ENCODE measurements at places on chromosomes 4 and X.

DNA sequence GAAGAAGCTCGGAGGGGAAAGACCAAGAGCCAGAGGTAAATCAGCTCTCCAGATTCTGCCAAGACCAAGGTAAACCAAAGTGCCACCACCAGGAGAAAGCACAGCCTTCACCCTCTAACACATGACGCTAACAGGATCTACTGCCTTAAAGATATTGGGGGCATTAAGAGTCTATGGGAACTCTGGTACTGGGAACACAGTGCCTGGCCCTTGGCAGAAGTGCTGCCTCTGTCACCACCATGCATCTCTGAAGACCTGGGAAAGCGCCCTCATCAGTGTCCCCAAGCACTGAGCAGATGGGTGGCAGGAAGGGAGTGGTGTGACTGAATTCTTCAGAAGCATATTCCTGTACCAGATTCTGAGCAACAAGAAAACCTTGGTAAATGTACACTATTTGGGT lies 1.3 kb downstream of the QDPR start:
- DNase-seq, result no peak

DNA sequence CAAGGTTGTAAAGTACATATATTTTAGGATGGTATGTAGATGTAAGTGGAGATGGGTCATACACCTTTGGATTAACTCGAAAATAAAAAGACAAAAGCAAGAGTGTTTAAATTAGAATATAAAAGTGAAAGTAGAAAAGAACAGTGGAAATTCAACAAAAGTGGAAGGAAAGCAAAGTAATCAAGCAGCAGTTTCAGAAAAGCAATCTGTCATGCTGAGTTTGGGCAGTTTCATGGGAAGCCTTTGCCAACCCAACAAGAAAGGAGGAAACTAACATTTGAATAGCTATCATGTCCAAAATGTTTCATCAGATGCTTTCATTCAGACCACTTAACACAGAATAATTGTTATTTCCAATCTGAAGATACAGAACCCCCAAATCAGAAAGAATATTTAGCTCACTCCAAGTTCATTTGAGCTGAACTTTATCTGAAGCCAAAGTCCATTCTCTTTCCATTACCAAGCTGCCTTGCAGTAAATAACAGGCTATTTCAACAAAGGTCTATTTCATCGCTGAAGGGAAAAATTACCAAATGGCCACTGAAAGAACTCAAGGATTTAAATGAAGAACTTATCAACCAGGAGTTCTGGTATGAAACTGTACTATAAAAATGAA lies 1.8 kb upstream of the EXOSC9 start:
- DNase-seq, result no peak

GRCh38 chrX:13902406-13902805 lies 85.5 kb upstream of the GPM6B start:
- DNase-seq, result no peak

- no peak for DNase-seq
These were observed 3.7 kb upstream of the CT47C1 start for GRCh38 chrX:119069128-119069527.

DNA sequence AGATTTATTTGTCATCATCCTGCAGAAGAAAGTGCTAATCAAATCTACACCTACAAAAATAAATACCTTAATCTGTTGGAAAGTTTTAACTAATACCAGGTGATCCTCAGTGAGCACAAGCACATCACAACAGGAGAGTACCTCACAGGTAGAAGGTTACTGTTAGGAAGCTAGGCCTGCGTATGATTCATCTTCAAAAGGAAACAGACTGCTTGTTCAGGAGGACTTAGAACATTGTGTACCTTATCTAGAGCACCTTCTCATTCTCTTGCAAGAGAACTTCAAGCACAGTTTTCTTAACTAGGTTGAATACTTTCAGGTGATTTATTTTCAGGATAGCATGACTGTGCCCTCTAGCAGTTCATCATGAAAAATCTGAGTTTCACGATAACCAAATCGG lies 54.2 kb downstream of the MND1 start:
- no peak for DNase-seq

GRCh38 chr4:120658772-120659171 lies 263.8 kb downstream of the PRDM5 start:
- DNase-seq, result no peak

- DNase-seq, result no peak
These were observed 1254.4 kb upstream of the ADGRL3 start for GRCh38 chr4:59945716-59946115.

DNA sequence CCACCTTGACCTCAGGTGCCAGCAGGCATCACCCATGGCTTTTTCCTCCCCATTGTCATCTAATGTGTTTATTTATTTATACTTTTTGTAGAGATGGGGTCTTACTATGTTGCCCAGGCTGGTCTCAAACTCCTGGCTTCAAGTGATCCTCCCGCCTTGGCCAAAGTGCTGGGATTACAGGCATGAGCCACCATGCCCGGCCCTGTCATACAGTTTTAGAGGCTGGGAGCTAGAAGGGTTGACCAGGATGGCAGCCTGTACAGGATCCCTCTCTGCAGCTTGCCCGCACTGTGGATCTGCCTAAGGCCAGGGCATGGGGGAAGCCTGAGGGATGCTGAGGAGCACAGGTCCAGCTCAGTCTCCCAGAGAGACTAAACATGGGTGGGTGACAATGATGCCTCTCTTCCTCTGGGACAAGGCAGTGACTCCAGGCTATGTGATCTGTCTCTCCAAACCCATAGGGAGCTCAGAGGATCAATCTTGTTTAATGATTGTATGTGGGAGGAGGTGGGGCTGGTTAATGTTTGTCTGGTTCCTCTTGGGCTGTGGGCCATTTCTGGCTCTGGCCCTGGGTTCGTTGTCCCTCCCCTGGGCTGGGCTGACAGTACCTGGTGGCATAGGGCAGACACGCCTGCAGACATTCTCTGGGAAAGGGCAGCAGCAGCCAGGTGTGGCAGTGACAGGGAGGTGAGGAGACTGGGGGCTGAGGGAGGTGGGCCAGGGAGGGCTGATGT lies 8.3 kb upstream of the GJB1 start:
- DNase-seq, result no peak

- no peak for DNase-seq
These were observed 174.8 kb upstream of the KLF8 start for GRCh38 chrX:56057325-56057724.

DNA sequence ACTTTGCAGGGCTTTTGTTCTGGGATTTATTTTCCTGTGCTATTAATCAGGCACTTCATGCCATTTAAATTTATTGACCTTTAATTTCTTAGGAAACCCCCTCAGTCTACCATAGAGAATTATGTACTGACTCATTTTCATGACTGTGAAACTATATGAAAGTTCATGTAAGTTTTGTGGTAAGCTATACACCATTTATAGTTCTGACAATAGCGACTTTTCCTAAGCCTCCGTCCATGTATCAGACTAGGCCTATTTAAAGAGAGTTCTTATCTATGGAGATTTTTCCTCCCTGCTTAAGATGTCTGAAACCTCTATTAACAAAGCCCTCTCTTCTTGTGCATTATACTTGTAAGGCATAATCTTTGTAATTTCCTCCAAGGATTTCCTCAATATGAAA lies 111.6 kb downstream of the AFF2 start:
- no peak for DNase-seq

- DNase-seq, result no peak
These were observed 332.4 kb downstream of the SLC7A11 start for GRCh38 chr4:137909529-137910309.

GRCh38 chrX:32116047-32116446 lies 1044.2 kb upstream of the FTHL17 start:
- DNase-seq, result no peak

GRCh38 chr4:92421920-92422319 lies 118.2 kb downstream of the GRID2 start:
- DNase-seq, result no peak

DNA sequence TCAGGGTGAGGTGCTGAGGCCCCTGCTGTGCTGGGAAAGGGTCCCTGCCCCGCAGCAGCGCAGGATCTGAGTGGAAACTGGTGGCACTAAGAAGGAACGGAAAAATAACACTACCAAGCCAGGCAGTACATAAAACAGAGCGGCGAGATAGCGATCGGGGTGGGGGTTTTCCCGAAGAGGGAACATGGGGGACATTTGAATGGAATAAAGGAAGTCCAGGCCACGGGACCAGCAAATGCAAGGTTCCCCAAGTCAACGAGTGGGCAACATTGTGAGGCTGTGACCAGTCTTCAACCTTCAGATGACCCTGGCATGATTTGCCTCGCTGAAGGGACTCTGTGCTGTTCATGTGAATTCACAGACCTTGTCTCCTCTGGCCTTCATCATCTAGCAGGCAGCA lies 13.7 kb downstream of the MSX1 start:
- no peak for DNase-seq

Measured in stimulated activated CD8-positive, alpha-beta memory T cell treated with anti-CD3 and anti-CD28 coated beads, Interleukin-7, amount 100 ng/mL, for 4 hours (primary cell).